ENCODE measurements at places on chromosomes 12 and 14. TPM values are rescaled to one million over a fixed set of nuclear protein-coding genes. Genes with fewer than 3 reads are reported as not detected.

DNA sequence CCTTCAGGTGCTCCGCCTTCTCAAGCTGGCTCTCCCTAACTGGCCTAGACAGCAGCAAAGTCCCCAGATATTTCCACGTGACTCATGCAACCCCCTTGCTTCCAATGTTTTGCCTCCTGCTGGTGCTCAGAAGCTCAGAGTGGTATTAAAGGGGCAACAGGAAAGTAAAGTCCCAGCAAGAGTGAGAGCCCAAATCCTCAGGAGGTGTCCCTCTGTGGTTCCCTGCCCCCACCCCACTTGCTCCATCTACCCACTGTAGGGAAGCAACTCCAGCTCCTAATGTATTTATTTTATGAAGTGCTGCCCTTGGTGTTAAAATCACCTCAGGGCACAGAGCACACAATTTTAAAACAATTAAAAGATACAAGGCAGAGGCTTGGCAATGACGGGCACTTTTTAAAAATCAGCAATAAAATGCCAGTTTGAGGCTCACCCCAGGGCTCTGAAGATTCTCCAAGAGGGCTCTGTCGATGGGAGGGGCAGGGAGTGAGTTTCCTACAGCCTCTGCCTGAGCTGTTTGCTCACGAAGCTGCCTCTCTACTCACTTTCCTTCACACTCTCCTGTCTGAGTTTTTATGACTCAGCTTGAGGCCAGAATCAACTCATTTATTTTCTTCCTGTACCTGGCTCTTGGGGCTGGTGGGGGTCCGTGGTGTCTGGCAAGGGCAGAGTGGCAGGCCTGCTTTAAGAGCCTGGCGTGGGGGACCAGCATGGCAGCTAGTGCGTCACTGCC is 81.9 kb upstream of the MAX start:
- DNase-seq: no peak

DNA sequence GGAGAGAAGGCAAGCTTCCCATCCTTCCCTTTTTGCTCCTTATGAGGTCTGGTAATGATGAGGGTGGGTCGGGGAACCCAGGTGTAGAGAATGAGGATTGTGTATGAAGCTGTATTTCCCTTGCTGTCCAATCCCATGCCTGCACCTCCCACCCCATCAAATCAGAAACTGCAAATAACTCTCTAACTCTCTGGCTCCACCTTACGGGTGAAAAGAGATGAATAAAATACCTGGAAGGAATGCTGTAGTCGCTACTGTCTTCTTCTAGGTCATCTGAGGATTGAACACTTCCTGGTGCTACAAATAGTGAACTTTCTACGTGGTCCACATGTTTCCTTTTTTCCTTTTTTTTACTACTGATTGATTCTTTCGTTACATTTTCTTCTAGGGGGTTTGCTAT is 38.9 kb upstream of the DICER1 start:
- DNase-seq: no peak

RPL10L gene
- total RNA-seq: not detected

CD163L1 gene
- total RNA-seq: 1.8 TPM

PZP gene
- total RNA-seq: 0.24 TPM

Measured in glomerular endothelial cell (primary cell).